Sigmoid colon (tissue), 7 donors: ENCODE measurements at places on chromosomes 6 and 20.
A peak's percentile ranks its signal among the peaks of the same experiment; 100 is the strongest.

DNA sequence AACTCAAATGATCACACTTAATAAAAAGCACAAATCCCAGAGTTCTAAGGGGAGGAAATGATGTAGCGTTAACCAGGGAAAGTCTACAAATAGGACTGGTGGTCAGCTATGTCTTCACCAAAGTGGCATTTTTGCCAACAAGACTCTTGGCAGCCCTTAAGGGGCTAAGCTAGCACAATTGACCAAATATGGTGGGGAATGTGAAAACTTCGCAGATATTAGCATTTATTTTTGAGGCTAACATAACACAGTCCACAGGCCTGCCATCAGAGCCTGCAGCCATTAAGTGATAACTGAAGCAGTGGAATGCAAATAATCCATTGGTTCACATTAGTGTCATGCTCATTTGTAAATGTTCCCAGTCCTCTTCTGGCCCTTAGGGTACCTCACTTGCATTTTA is 274.6 kb downstream of the FOXC1 start:
- no peak for DNase-seq

DNA sequence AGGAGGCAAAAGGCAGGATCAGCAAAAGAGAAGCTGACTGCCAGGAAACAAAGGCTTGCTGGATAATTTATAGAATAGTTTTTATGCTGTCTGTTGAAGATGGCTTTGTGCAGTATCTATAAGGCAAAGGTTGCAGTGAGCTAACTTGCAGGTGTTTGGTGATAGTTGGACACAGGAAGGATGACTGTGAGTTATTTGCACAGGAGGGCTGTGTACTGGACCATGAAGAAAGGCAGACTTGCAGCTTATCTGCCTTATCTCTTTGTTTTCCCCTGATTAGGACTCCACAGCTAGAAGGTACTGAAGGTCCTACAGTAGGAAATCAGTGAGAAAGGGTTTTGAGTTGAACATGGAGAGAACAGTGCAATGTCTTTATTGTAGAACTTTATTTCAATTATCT is 2.1 kb downstream of the BTN1A1 start:
- DNase-seq, result no peak

- no peak for DNase-seq
Observed at GRCh38 chr6:10685092-10685915, 9.1 kb downstream of the C6orf52 start.

DNA sequence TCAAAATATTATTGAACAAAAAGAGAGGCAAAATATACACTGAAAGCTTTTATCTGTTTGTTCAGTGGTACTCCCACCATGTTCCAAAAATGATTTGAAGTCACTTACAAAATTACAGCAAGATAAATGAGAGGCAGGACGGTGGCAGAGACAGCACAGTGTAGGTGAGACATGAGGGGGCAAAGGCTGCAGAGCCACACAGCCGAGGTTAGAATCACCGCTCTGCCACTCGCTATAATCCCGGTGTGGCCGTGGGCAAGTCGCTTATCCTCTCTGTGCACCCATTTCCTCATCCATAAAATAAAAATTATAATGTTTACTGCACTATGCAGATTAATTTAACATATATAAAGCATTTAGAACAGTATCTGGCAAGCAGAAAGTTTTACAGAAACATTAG is 140.1 kb upstream of the BEND6 start:
- DNase-seq, result no peak

DNA sequence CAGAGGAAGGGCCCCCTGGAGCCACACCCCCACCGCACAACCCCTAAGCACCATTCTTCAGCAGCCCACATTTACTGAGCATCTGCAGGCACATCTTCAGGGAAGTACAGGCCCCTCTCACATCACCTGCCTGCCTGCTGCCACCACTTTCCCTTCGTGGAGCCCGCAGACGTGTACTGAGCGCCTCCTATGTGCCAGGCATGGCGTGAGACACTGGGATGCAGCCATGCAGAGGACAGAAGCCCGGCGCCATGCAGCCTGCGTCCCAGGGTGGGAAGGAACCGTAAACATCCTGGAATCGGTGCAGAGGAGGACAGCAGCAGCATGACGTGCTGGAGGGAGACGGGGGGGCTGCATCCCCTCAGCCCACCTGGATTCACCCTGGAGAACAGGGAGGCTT is 78.1 kb downstream of the GRM4 start:
- DNase-seq, result no peak

GRCh38 chr20:41138475-41139226 is 1.3 kb downstream of the PLCG1 start:
- no peak for DNase-seq

GRCh38 chr6:158667360-158667981 is 17.6 kb downstream of the SYTL3 start:
- DNase-seq, result no peak

DNA sequence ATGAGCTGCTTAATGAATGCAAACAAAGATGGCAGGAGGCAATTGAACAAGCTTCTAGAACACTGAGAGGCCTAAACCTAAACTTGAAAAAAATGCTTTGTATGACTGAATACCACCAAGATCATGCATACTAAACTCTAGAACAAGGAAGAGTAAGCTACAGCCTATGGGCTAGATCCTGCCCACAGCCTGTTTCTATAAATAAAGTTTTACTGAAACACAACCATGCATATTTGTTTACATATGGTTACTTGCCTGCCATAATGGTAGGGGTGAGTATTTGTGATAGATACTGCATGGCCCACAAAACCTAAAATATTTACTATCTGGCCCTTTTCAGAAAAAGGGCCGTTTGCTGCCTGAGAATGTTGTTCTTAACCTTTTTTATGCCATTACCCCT is 37.0 kb downstream of the ZFP64 start:
- no peak for DNase-seq

DNA sequence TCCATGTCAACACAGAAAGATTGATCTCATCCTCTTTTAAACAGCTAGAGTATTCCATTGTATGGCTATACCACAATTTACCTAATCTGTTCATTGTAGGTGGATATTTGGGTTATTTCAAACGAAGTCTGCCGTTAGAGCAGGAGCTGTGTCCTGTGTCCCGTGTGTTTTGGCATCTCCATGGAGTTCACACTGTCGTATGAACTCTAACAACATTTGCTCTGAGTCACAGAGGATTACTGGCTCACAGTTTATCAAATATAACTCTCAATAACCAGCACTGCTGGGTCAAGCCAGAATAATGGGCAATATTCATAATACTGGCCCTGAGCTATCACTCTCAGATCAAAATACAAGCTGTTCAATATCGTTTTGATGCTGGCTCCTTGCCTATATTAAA is 16.4 kb downstream of the TRAM2 start:
- DNase-seq, result no peak

GRCh38 chr20:37506152-37506725 is 14.8 kb upstream of the NNAT start:
- DNase-seq, result peak; percentile 17

DNA sequence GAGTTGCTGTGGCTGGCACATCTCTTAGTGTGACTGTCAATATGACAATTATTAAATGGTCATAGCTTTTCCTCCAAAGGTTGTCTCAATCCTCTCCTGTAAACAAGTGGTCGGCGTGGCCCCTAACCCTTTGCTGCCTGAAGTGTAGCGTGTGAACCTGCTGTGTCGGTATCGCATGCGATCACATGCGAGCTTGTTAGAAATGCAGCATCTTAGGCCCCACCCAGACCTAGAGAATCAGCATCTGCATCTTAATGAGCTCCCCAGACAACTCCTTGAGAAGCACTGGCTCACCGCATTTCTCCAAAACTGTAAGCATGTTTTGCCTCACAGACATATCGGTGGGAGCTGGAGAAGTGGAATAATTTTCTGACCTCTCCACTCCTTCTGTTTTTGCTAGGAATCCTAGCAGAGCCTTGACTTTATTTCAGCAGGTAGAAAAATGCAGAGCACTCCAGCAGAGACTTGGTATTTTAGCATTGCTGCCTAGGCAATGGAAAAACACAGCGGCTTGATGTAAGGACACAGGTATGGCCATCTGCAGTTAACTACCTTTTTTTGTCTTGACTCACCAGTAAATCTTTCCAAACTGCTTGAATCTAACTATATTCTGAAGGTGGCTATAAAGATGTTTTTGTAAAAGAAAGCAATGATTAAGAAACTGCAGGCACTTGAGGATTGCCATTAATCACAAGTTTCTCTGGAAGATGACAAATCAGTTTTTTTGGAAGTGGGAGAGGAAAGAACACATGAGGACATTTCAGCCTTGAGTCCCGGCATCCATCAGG is 67.6 kb downstream of the PSMG4 start:
- DNase-seq, result peak; percentile 27

DNA sequence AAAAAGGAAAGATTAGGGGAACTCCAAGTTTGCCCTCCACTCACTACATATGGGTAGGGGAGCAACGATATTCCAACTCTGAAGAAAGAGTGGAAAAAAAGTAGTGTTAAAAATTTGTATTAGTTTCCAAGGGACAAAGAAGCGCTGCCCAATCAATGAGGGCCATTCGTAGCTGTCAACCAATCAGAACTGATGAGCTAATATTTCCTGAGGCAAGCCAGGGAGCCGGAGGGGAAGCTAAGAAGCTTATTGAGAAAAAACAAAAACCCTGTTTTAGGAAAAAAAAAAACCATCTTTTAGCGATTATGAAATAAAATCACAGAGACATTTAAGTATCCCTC is 59.5 kb downstream of the TRIM38 start:
- DNase-seq, result peak; percentile 89

DNA sequence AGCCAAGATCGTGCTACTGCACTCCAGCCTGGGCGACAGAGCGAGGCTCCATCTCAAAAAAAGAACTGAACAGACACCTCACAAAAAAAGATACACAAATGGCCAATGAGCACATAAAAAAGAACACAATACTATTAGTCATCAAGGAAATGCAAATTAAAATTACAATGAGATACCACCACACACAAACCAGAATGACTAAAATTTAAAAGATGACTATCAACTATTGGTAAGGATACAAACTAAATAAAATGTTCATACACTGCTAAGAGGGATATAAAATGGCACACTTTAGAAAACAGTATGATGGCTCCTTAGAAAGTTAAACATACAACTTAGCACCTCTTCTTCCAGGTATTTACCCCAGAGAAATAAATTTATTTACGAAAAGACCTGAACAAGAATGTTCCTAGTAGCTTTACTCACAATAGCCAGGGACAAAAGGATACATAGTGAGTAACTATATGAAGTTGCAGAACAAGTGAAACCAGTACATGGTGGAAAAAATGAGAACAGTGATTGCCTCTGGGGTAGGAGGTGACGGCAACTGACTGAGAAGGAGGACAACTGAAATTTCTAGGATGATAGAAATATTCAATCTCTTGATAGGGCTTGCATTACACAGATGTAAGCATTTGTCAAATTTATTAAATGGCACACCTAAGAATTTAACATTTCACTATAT is 53.2 kb downstream of the FAM8A1 start:
- no peak for DNase-seq

DNA sequence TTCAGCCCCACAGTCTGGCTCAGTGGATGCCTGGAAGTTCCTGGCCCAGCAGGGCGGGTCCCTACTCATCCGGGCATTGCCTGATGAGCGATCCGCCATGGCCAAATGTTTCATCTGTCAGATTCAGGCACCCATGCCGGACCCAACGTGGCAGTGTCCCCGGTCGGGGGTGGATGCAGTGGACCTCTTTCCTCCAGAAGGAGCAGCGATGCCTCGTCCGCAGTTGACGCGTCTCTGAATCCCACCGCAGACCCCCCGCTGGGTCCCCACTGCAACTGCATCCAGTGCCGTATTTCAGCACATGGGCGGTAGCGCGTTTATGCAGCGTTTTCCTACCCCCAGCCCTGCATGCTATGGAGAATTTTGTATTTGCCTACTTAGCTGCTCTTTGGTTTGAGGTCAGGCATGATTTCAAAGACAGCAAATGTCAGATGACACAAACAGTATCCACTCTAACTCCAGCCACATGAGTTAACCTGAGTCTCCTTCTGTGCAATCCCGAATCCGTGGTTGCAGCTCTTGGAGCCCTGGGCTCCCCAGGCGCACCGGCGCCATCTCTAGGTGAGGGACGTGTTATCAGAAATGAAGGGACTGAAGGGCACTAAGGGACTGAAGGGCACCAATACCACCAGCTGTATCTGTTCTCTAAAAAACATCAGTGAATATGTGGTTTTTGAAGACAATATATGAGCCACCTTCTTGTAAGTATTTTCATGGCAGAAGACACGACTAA is 72.6 kb upstream of the THBS2 start:
- no peak for DNase-seq

DNA sequence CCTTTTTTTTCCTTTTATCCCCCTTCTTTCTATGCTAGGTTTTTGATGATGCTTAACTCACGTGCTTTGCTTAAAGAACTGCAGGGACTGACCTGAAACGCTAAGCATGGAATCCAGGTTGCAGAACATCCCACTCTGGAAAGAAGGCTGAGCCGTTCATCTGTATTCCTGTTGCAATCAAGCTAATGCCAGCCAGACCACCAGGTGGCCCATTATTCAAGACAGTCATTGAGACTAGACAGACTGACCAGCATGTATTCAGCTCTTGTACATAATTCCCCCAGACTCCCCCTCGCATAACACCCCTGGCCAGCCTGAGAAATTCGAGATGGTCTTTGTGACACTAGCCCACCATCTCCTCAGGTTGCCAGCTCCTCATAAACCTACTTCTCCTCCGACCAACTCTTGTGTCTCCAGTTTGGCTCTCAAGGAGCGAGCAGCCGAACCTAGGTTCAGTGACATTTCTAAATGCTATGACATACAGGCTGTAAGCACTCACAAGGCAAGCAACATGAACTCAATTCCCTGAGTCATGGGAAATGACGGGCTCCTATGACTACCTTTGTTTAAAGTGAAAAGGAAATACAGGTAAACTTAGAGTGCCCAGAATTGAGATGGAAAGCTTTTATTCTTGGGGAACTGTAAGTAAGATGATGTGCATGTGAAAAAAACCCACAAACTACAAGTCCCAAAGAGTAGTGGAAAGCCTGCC is 309.3 kb upstream of the CDYL start:
- no peak for DNase-seq

DNA sequence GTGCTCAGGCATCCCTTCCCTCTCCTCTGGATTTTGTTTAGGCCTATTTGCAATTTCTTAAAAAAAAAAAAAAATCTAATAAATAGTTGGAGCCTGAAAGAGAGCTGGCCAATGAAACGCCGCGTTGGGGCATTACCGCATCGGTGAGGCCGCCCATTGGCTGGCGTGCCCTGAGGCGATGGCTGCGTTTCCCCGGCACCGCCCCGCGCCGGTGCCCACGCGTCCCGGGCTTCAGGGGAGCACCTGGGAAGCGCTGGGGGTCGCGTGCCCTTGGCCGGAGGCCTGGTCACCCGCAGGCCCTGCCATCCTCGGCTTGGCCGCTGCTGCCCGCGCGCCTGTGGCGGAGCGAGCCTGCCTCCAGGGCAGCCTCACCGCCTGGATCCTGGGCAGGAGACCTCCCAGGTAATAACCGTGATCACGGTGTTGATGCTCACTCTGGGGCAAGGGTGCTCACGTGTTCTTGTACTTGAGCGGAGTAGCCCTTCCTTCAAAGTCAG is 155.4 kb downstream of the NRN1 start:
- no peak for DNase-seq

- peak; percentile 12 for DNase-seq
Observed at GRCh38 chr20:46948081-46948480, 53.4 kb downstream of the EYA2 start.
